CD4-positive, alpha-beta T cell (primary cell): ENCODE measurements at places on chromosomes 6 and 20.

- H3K4me3 ChIP-seq: no peak overlapping the region
- no peak for DNase-seq
- H3K36me3 ChIP-seq: no peaks in the 10 kb centered on the region
These were observed 25.0 kb upstream of the SCGN start for GRCh38 chr6:25627001-25627400.

DNA sequence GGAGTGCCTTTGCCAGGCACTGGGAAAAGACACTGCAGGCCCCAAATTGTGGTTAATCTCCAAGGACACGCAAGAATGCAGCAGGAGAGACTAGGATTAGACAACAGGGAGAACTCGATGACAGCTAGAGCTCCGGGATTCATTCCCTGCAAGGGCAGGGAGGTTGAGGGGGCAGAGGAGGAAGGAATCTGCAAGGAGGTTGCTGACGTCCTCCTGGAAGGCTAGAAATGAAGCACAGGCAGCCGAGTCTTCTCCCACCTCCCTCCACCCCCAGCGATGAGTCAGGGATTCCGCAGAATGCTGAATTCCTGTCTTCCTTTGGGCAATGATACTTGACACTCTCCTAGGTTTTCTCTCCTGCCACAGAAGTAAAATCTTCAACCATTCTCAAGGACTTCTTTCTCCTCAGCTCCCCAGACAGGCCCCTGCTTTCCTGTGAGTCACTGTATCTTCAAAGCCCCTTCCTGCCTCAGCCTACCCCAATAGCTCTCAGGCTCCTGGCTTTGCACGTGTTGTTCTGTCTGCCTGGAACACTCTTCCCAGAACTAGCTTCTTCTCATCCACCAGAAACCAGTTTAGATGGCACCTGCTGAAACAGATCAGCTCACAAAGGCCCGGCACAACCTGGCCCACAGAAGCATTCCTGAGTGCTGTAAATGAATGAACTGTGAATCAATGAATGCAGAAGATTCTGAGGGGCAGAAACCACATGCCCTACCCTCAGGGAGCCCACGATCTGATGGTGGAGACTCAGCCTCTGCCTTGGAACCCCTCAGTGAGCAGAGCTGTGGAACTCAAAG is 85.6 kb downstream of the MRPL14 start:
- H3K27me3 ChIP-seq: no peaks in the 10 kb centered on the region
- no peak overlapping the region for H3K27ac ChIP-seq
- no peak overlapping the region for H3K4me3 ChIP-seq
- no peaks in the 10 kb centered on the region for H3K36me3 ChIP-seq
- no peaks in the 10 kb centered on the region for H3K4me1 ChIP-seq
- DNase-seq: no peak

DNA sequence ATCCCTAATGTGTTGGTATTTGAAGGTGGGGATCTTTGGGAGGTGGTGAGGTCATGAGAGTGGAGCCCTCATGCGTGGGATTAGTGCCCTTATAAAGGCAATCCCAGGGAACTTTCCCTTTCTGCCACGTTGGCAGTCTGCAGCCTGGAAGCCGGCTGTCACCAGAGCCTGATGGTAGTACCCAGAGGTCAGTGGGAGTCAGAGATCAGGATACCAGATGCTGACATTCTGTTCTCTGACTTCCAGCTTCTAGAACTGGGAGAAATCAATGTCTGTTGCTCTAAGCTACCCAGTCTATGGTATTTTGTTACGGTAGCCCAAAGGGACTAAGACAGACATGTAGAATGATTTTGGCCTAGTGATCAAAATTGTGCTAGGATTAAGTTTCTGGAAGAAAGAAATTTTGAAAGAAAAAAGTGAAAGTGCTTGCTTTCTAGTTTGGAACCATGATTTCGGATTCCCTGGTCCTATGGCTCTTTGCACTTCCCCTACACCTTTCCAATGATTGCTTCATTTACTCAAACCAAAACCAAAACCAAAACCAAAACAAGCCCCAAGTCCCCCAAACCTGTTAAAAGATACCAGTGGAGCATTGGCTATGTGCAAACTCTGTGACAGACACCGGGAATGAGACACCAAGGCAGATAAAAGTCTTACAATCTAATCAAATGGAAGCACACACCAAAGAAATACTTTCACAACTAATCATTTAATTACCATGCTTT is 173.7 kb upstream of the ZNF217 start:
- H3K27me3 ChIP-seq: no peaks in the 10 kb centered on the region
- H3K4me1 ChIP-seq: no peaks in the 10 kb centered on the region
- no peaks in the 10 kb centered on the region for H3K36me3 ChIP-seq

- no peaks in the 10 kb centered on the region for H3K27me3 ChIP-seq
- no peak overlapping the region for H3K4me3 ChIP-seq
- no peaks in the 10 kb centered on the region for H3K4me1 ChIP-seq
- no peak for DNase-seq
- H3K27ac ChIP-seq: no peak overlapping the region
These were observed 384.3 kb downstream of the CDC5L start for GRCh38 chr6:44771647-44772415.

- no peaks in the 10 kb centered on the region for H3K4me1 ChIP-seq
- no peak overlapping the region for H3K27ac ChIP-seq
- peaks cover 8% of the 10 kb centered on the region for H3K27me3 ChIP-seq
- H3K36me3 ChIP-seq: no peaks in the 10 kb centered on the region
These were observed 11.6 kb downstream of the LAMA5 start for GRCh38 chr20:62355516-62355877.

- H3K27ac ChIP-seq: no peak overlapping the region
- no peak for DNase-seq
- H3K4me3 ChIP-seq: no peak overlapping the region
- H3K36me3 ChIP-seq: no peaks in the 10 kb centered on the region
These were observed 2.8 kb downstream of the EYA2 start for GRCh38 chr20:46897328-46897880.

GRCh38 chr20:42986143-42986773 is 203.4 kb downstream of the PTPRT start:
- H3K4me3 ChIP-seq: no peak overlapping the region
- no peaks in the 10 kb centered on the region for H3K36me3 ChIP-seq
- H3K27ac ChIP-seq: no peak overlapping the region
- no peaks in the 10 kb centered on the region for H3K27me3 ChIP-seq
- DNase-seq: no peak
- H3K4me1 ChIP-seq: no peaks in the 10 kb centered on the region

GRCh38 chr6:82866446-82866845 is 199.2 kb downstream of the UBE3D start:
- H3K27ac ChIP-seq: no peak overlapping the region
- DNase-seq: no peak
- no peaks in the 10 kb centered on the region for H3K27me3 ChIP-seq
- H3K36me3 ChIP-seq: no peaks in the 10 kb centered on the region
- no peaks in the 10 kb centered on the region for H3K4me1 ChIP-seq
- no peak overlapping the region for H3K4me3 ChIP-seq

- H3K27ac ChIP-seq: no peak overlapping the region
- DNase-seq: no peak
- no peaks in the 10 kb centered on the region for H3K27me3 ChIP-seq
- H3K4me1 ChIP-seq: no peaks in the 10 kb centered on the region
- H3K36me3 ChIP-seq: no peaks in the 10 kb centered on the region
These were observed 731.4 kb upstream of the CITED2 start for GRCh38 chr6:140105857-140106256.

- DNase-seq: no peak
- H3K36me3 ChIP-seq: peaks cover 42% of the 10 kb centered on the region
- no peak overlapping the region for H3K27ac ChIP-seq
- H3K4me3 ChIP-seq: no peak overlapping the region
- no peaks in the 10 kb centered on the region for H3K27me3 ChIP-seq
- H3K4me1 ChIP-seq: peaks cover 26% of the 10 kb centered on the region
These were observed 2.0 kb downstream of the ARFGAP1 start for GRCh38 chr20:63274381-63275228.

DNA sequence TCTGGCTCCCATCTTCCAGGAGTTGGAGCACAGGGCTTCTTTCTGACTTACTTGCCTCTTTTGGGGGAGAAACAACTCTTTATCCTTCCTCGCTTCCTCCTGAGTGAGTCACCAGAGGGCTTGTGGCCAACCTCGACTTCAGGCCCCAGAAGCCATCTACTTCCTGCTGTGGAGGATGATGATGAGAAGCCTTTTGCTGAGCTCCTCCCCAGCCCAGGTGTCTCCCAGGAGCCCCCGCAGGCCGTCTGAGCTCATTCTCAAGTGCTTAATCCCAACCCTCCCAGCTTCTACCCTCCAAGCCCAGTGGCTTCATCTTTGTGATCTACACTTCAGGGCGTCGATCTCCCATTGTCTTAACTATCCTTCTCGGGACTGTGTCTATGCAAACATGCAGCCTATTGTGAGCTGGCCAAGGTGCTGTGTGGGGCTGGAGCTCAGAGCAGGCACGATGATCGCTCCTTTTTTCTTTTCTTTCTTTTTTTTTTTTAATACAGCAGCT is 27.9 kb downstream of the SDCBP2 start:
- peaks cover 20% of the 10 kb centered on the region for H3K4me1 ChIP-seq
- peak; percentile 28 for DNase-seq
- peak overlapping the region; percentile 25 for H3K27ac ChIP-seq
- no peak overlapping the region for H3K4me3 ChIP-seq
- H3K36me3 ChIP-seq: peaks cover 21% of the 10 kb centered on the region

- DNase-seq: no peak
- H3K27ac ChIP-seq: no peak overlapping the region
- peaks cover 2% of the 10 kb centered on the region for H3K4me1 ChIP-seq
- no peaks in the 10 kb centered on the region for H3K27me3 ChIP-seq
- H3K4me3 ChIP-seq: no peak overlapping the region
These were observed 71.9 kb downstream of the FGD2 start for GRCh38 chr6:37077191-37077904.

DNA sequence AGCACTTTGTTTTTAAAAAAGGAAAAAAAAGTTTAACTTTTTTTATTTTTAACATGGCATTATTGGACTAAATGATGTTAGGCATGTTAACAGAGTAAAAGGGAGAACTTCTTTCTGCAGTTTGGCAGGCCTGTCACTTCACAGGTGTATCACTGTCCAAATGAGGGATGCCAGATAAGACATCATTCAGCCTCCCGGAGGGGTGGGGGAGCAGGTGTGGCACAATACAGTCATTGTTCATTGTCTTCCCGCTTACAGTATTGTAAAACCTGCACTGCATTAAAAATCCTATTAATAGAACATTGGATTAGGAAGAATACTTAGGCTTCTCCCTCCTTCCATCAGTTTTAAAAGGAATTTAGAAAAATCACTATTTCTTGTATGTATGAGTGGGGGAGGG is 80.7 kb downstream of the CARMIL1 start:
- H3K27me3 ChIP-seq: no peaks in the 10 kb centered on the region
- H3K4me3 ChIP-seq: no peak overlapping the region
- DNase-seq: no peak

GRCh38 chr6:166688901-166689300 is 61.9 kb upstream of the RPS6KA2 start:
- DNase-seq: no peak
- no peak overlapping the region for H3K4me3 ChIP-seq
- H3K4me1 ChIP-seq: no peaks in the 10 kb centered on the region
- no peaks in the 10 kb centered on the region for H3K36me3 ChIP-seq

DNA sequence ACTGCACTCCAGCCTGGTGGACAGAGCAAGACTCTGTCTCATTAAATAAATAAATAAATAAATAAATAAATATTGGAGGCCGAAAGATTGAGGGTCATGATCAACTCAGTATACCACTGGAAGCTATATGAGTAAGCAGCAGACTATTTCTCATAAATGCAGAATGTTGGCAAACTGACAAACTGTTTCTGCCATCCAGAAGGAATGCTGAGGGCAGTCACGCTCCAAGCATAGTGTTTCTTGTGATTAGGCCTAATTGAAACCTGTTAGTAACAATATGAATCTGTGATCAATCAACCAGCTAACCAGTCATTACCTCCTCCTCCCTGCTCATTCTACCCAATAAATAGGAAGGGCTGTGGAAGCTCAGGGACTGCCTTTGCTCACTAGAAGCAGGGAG is 15.2 kb upstream of the KCNK15 start:
- H3K36me3 ChIP-seq: no peaks in the 10 kb centered on the region
- no peak for DNase-seq
- peaks cover 5% of the 10 kb centered on the region for H3K4me1 ChIP-seq

GRCh38 chr20:45957021-45957941 is 14.7 kb downstream of the ZNF335 start:
- peaks cover under 1% of the 10 kb centered on the region for H3K4me1 ChIP-seq
- peaks cover 86% of the 10 kb centered on the region for H3K36me3 ChIP-seq
- H3K27me3 ChIP-seq: no peaks in the 10 kb centered on the region

- no peak overlapping the region for H3K4me3 ChIP-seq
- no peak for DNase-seq
- peaks cover 31% of the 10 kb centered on the region for H3K27me3 ChIP-seq
These were observed 24.3 kb upstream of the OLIG3 start for GRCh38 chr6:137518386-137518983.

- H3K4me3 ChIP-seq: no peak overlapping the region
- no peak overlapping the region for H3K27ac ChIP-seq
- H3K4me1 ChIP-seq: no peaks in the 10 kb centered on the region
- no peak for DNase-seq
These were observed 201.0 kb upstream of the STXBP5 start for GRCh38 chr6:147003186-147003585.

GRCh38 chr6:136149311-136149710 is 100.8 kb downstream of the MTFR2 start:
- no peaks in the 10 kb centered on the region for H3K4me1 ChIP-seq
- no peak overlapping the region for H3K4me3 ChIP-seq
- no peaks in the 10 kb centered on the region for H3K27me3 ChIP-seq
- DNase-seq: no peak
- no peaks in the 10 kb centered on the region for H3K36me3 ChIP-seq
